Glomerular endothelial cell (primary cell): ENCODE measurements at places on chromosomes 16 and 17. TPM values are rescaled to one million over a fixed set of nuclear protein-coding genes. Genes with fewer than 3 reads are reported as not detected.

Gene TRIM72
- not detected in 2 replicates for total RNA-seq

Gene KRTAP4-5
- total RNA-seq, result not detected in 2 replicates

Gene PRSS8
- 0.12 and 1.5 TPM in 2 replicates for total RNA-seq

Gene OR2C1
- total RNA-seq, result not detected in 2 replicates

Gene ZSCAN32
- 10.8 and 11.7 TPM in 2 replicates for total RNA-seq

Gene CRYM
- total RNA-seq, result 0.12 and 8.1 TPM in 2 replicates

Gene TEKT1
- not detected in 2 replicates for total RNA-seq

Gene PPL
- 0.18 and 1.3 TPM in 2 replicates for total RNA-seq

Gene GDPD1
- total RNA-seq, result 3.0 and 6.3 TPM in 2 replicates

Gene UTS2R
- total RNA-seq, result not detected in 2 replicates

Gene CLEC3A
- total RNA-seq, result not detected in 2 replicates

Gene KRT25
- total RNA-seq, result not detected in 2 replicates

Gene HLF
- total RNA-seq, result 0.29 TPM in 1 of 2 replicates, not detected in the other

Gene MBTD1
- 4.7 and 11.4 TPM in 2 replicates for total RNA-seq

Gene PLXDC1
- total RNA-seq, result 0.06 TPM in 1 of 2 replicates, not detected in the other

Gene IRF8
- total RNA-seq, result 0.63 and 1.5 TPM in 2 replicates
